ENCODE measurements at places on chromosomes 6 and 20.
A peak's percentile ranks its signal among the peaks of the same experiment; 100 is the strongest.

DNA sequence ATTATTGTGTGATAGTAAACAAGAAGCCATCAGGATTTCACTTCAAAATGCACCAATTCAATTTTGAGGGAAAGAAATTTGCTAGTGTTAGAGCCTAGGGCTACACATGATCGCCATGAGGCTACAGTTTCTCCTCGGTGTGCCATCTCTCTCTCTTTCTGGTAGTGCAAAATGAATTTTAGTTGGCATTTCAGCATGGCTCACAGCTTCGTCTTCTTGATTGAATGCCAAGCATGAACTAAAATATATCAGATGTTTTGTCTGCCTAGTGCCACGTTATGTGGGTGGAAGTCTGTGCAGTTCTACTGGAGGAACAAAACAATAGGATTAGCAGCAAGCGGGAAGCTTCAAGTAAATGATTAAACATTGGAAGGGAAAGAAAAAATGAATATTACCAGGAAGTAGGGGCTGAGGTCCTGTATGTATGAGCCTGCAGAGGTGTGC, 6.8 kb upstream of the MRAP2 start:
- peak; percentile 71 for DNase-seq

DNA sequence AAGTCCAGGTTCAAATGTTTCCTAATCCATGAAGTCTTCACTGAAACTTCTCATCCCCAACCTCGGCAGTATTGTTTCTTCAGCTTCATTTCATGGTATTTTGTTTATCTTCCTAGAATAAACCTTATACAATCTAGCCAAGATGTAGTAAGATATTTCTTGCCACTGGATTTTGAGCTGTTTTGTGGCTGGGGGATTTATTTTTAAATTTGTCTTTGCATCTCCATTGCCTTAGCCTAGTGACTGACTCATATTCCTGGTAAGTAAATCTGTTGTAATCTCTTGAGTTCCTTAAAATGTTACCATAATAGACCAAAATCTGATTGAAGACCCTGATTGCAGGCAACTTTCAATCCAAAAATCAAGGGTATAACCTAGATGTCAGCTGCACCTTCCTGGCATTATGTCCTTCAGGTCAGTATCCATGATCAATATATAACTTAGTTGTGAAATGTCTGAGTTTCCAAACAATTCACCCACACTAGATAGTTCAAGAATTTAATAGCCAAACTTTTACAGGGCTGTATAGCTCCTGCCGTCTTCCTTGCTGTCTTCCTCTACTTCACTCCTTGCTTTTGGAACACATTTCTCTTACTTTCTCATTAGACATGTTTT, 4.7 kb upstream of the TRMT11 start:
- DNase-seq = no peak

DNA sequence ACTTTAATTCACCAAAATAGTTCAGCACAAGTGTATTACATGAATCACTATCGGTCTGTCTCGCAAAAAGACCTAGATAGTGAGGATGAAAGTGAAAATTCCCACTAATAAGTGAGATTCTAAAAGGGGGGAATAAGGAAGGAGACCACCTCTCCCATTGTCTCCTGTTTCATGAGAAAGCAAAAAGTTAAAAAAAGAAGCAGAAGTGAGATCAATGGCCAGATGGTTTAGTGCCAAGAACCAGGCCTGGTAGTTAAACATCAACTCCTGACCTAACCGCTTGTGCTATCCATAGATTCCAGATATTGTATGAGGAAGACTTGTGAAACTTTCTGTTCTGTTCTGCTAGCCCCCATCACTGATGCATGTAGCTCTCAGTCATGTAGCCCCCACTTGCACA, 293.0 kb downstream of the RNGTT start:
- DNase-seq = peak; percentile 4

GRCh38 chr6:168305863-168306262, 13.7 kb downstream of the DACT2 start:
- no peak for DNase-seq

- DNase-seq = no peak
Observed at GRCh38 chr20:63923651-63924050, 28.7 kb downstream of the DNAJC5 start.

DNA sequence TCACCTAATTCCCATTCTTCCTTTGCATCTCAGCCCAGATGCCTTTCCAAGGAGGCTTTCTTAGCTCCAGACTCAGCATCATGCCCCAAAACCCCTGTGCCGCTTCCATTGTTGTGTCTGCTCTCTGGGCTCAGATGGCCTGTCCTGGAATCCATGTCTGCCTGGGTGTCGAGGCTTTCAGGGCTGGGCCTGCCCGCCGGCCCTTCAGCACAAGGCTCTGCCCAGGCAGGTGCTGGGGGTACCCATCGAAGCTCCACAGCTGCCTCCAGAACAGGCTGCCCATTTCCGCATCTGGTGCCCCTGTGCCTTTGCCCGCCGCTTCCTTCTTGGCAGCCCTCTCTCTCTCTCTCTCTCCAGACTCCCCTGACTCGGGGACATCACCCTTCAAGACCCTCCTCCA, 1.2 kb downstream of the CPXM1 start:
- DNase-seq = no peak

- no peak for DNase-seq
Observed at GRCh38 chr6:29553268-29554057, 6.1 kb downstream of the UBD start.

- DNase-seq = no peak
Observed at GRCh38 chr6:135114355-135115145, 59.9 kb upstream of the HBS1L start.

- DNase-seq = peak; percentile 89
Observed at GRCh38 chr6:40764726-40765125, 177.6 kb upstream of the LRFN2 start.

DNA sequence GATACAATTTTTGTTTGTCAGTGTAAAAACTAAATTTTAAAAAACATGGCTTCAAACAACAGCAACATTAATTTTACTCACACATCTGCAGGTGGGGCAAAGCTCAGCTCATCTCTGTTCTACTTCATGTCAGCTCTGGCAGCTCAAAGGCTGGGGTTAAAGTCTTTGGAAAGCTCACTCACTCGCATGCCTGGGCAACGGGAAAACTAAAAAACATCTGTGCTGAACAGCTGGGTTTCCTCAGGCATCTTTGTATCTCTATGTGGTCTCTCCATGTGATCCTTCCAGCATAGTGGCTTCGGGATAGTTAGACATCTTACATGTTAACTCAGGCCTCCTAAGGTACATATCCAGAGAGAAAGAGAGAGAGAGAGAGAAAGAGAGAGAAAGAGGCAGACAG, 499.6 kb downstream of the RFPL4B start:
- no peak for DNase-seq

DNA sequence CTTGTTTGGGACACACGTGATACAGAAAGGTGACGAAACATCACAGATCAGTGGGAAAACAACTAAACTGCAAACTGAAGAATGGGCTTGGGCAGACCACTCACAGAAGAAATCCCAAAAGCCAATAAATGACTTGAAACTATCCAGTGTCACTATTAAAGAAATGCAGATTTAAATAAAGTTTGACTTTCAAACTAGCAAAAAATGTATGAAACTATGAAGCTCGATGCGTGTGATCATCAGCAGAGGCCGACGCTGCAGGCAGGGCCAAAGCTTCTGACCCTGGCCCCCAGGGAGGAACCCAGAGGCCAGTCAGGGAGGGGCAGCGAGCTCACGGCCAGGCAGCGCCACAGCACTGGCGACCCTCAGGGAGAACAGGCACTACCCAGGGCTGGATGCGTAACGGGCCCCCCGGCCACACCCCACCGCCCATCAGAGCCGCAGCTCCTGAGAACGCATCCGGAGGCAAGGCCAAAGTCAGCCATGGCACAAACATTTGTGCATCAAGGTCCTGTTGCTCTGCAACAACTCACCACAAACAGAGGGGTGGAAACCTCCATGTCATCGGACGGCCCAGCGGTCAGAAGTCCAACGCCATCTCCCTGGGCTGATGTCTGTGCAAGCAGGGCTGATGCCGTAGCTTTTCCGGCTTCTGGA, 94.1 kb downstream of the YTHDF1 start:
- DNase-seq = no peak

DNA sequence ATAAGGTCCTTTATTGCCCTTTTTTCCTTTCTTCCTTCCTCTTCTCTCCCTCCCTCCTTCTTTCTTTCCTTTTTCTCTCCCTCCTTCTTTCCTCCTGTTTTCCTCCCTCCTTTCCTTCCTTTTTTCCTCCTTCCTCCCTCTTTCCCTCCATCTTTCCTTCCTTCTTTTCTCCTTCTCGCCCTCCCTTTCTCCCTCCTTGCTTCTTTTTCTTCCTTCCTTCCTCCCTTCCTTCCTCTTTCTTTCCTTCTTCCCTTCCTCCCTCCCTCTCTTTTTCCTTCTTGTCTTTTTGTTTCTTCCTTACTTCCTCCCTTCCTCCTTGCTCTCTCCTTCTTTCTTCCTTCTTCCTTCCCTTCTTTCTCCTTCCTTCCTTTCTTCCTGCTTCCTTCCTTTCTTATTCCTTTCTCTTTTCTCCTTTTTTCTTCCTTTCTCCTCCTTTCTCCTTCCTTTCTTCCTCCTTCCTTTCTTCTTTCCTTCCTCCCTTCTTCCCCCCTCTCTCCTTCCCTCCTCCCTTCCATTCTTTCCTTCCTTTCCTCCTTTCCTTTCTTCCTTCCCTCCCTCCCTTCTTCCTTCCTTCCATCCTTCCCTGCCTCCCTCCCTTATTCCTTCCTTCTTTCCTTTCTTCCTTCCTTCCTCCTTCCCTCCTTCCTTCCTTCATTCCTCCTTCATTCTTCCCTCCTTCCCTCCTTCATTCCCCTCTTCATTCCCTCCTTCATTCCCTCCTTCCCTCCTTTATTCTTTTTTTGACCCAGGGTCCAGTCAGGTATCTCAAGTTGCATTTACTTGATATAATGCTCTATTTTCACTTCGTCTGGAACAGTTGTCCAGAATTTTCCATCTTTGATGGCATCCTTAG, 11.7 kb upstream of the PHIP start:
- DNase-seq = no peak

GRCh38 chr6:79430913-79431536, 106.2 kb downstream of the LCA5 start:
- DNase-seq = no peak

DNA sequence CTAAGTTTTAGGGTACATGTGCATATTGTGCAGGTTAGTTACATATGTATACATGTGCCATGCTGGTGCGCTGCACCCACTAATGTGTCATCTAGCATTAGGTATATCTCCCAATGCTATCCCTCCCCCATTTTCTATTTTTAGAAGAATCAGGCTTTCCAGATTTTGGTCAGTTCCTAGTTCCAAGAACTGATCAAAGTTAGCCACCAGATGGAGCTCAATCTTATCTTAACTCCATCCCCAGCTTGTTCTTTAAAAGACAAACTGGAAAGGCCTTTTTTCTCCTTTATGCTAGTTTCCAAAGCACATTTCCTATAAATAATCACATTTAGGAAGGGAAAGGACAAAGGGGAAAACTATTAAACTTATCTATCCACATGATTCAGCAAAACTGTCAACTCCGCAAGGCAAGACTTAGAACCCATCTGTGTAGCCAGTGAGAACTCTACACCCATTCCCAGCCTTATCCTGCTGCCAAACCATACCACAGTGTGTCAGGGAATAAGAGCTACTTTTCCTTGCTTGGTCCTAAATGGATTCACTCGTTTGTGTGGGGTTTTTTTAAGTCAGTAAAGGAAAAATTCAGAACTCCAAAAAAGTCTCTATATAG, 22.8 kb upstream of the KHDC1 start:
- DNase-seq = peak; percentile 73

GRCh38 chr6:14983599-14984518, 262.0 kb upstream of the JARID2 start:
- no peak for DNase-seq

GRCh38 chr20:25483431-25484132, 76.1 kb downstream of the GINS1 start:
- DNase-seq = no peak

GRCh38 chr20:3896302-3896701, 7.1 kb downstream of the PANK2 start:
- DNase-seq = no peak

DNA sequence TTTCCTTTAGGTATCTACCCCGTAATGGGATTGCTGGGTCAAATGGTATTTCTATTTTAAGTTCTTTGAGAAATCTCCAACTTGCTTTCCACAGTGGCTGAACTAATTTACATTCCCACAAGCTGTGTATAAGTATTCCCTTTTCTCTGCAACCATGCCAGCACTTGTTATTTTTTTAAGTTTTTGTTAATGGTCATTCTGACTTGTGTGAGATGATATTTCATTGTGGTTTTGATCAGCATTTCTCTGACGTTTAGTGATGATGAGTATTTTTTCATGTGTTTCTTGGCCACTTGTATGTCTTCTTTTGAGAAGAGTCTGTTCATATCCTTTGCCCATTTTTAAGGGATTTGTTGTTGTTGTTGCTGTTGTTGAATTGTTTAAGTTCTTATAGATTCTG, 871.1 kb downstream of the KIF16B start:
- no peak for DNase-seq
